ENCODE measurements at places on chromosomes 7 and 10.

GRCh38 chr7:117092785-117093184 lies 139.5 kb downstream of the ST7 start:
- no peak for DNase-seq

DNA sequence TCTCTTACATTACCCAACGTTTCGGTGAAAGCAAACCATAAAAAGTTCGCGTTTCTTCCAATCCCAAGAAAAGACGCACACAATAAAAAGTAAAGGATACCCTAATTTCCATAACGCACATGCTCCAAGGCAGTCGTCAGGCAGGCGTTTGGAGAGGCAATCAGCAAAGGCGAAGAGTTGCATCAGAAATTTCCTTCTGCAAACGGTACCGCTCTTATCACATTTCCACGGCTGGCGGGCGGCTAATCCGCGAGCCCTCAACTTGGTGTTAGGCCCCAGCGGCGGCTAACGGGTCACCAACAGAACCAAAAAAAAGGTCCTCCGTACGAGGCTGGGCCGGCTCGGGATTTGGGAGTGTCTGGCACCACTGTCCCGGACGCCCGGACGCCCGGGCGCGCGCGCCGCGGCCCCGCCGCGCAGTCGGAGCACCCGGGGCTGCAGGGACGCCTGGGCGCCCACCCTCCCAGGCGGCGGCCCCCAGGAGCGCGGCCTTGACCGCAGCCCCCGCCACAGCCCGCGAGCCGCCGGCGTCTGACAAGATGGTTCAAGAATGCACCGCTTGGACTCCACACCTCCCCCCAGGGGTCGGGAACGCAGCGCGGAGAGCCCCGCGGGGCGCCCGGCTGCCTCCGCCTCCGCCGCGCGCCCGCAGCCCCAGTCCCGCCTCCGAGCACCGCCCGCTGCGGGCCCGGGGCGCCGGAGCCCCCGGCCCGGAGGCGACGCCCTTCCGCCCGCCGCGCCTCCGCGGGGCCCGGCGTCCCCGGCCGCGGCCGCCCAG lies 9.8 kb upstream of the GRB10 start:
- no peak for DNase-seq

GRCh38 chr7:6403907-6404306 lies 43.8 kb downstream of the DAGLB start:
- DNase-seq = no peak

GRCh38 chr7:130732980-130733930 lies 752 bp downstream of the KLF14 start:
- DNase-seq = no peak

DNA sequence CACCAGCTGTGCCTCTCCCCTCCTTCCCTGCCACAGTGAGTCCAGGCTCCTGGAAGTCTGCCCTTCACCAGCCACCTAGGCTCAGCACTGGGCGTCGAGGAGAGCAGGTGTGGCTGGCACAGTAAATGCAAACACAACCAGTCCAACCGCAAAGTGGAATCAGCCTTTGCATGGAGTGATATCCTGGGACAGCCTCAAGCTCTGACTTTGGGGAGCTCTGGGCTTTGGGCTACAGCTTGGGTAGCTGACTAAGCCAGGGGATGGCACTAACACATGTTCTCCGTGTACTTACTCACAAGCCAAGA lies 312.4 kb downstream of the KCNMA1 start:
- no peak for DNase-seq

- no peak for DNase-seq
These were observed 23.5 kb upstream of the NKX6-2 start for GRCh38 chr10:132809232-132810140.
